ENCODE measurements at places on chromosomes 6 and 20.

- DNase-seq: peak; percentile 81
These were observed 6.8 kb upstream of the MICA start for GRCh38 chr6:31396422-31397152.

GRCh38 chr20:23509247-23509913 lies 18.5 kb downstream of the CST8 start:
- DNase-seq: no peak

DNA sequence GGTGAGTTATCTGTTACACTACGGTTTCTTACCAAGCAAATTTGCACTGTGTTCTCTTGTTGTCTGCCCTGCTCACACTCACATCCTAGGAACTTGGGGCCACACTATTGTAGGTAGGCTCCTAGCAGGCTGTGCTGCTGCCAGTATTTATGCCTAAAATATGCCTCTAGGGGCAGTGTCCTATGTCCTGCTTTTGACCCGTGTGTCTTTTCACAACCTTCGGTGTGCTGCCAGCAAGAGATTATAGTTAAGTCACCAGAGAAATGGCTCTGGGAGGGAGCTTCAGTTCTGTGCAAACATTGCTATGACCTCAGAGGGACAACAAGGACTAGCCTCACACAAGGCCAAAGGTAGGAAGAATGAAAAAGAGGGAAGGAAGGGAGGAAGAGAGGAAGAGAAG lies 8.9 kb upstream of the TAAR5 start:
- peak; percentile 74 for DNase-seq

DNA sequence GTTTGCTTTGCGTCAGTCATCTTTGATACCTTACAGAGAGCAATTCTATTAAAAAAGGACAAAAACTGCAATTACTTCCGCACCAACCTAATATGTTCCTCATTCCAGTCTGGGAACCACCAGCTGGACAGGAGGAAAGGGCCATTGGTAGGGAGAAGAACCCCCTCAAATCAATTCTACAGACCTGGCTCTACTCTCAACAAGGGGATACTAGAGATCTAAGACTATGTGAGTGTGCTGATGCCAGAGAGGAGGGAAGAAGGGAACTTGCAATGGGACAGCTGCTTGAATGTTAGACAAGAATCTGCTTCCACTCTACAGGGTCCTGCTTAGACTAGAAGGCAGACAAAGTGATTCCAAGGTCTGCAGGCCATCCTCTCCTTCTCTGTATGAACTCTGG lies 13.3 kb downstream of the MRPS18A start:
- DNase-seq: no peak

DNA sequence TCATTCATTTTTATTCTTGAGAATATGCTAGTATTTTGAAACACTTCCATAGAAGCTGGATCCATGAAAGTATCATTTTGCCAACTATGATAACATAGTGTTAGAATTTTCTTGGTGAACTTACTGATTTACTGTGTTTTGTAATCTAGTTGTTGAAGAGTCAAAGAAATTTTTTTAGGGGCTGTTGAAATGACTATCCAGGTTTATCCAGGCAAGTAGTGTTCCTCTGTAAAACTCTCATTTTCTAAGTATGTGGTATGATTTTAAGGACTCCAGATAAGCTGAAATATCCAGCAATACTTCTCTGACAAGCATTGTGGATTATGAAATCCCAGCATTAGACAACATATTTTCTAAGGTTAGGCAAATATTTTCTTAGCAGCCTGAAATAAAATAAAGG lies 95.9 kb downstream of the GRIK2 start:
- DNase-seq: no peak

DNA sequence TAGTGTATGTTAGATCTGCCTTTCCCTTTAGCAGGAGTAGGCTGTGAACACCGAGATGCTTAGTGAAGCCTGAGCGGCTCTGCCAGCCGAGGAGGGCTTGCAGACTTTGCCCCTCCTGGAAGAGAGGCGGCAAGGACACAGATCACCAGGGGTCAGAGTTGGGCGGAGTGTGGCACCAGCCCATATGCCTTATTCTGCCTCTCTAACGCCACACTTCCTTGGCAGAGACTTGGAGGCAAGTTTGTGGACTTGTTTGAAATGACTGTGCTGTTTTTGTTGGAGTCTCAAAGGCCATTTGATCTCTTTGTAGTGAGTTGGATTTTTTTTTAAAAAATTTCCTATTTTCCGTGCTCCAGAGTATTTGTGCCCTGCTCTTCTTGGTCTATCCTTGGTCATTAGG lies 44.5 kb upstream of the CLDN20 start:
- no peak for DNase-seq

DNA sequence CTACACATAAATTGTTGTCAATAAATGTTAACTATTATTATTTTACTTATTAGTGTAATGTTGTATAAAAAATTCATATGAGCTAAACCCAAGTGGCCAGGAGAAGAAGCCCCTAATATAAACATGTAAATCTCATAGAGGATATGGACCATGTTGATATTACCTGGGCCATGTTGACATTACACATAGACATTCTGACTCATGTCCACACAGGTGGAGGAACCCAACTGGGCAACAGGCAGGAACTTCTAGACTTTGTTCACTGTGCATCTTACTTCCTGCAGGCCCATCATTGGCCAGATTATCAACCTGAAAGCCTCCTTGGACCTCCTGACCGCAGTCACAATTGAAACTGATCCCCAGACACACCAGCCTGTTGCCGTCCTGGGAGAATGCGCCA lies 7.2 kb downstream of the BPIFA2 start:
- DNase-seq: peak; percentile 43

DNA sequence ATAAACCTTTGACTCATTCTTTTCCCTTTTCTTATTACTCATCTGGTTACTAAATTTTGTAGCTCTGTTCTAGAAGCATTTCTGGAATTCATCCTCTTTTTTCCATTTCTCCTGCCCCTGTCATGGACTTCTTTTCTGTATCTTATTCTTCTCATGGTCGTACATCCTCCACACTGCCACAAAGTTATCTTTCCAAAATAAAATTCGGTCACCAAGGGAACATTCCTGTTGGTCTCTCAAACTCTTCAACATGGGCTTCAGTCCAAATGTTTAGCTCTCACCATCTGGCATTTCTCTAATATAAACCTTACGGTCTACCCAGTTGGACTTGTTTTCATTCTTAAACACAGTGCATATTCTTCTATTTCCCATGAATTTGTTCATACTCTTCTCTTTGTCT lies 428.8 kb upstream of the ID4 start:
- no peak for DNase-seq

DNA sequence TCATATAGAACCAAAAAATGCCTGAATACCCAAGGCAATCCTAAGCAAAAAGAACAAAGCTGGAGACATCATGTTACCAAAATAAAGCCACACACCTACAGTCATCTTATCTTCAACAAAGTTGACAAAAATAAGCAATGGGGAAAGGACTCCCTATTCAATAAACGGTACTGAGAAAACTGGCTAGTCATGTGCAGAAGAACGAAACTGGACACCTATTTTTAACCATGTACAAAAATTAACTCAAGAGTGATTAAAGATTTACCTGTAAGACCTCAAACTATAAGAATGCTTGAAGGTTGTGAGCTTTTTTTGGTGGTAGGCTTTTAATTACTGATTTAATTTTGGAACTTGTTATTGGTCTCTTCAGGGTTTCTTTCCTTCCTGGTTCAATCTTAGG lies 236.0 kb upstream of the DEFB112 start:
- no peak for DNase-seq

DNA sequence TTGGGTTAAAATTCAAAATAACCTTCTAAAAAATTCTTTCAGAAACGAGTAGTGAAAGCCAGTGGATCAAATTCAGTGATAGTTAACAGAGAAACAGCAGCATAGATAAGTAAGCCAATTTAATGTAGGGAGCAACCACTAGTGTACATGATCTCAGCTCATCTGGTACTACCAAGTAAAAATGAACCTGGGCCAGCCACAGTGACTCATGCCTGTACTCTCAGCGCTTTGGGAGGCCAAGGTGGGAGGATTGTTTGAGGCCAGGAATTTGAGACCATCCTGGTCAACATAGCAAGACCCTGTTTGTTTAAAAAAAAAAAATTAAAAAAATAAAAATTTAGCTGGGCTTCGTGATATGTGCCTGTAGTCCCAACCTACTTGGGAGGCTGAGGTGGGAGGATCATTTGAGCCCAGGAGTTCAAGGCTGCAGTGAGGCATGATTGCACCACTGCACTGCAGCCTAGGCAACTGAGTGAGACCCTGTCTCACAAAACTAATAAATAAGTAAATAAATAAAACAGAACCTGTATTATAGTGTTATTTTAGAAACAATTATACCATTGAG lies 32.4 kb downstream of the CBFA2T2 start:
- peak; percentile 45 for DNase-seq

DNA sequence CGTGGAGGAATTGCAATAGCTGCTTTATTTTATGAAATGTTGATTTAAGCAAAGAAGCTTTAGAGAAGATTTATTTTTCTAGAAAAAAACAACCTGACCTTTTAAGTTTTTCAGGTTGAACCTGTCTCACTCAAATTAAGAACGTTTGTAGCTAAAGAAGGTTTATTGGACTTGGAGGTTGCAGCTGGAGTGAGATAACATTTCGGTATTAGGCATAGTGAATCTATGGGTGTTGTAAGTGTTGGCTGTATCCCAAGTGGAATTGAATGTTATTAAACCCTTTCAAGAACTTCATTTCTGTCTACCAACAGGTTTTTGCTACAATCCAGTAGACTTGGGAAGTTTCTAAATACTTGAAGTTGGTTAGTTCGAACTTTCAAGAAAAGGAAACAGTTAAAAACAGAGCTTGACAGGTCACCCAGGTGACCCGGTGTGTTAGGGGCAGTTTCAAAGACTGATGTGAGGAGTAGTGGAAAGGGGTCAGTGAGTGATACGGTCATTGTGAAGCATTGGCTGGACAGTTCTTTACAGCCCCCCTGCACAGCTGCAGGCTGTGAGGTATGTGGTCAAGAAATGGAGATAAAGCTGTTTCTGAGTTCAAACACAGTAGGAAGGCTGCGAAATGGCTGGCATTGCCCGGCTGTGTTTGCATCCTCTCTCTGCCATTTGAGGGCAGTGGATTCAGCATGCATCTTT lies 2.4 kb upstream of the TBCC start:
- no peak for DNase-seq

GRCh38 chr6:53623497-53623896 lies 42.1 kb downstream of the KLHL31 start:
- no peak for DNase-seq

- DNase-seq: peak; percentile 9
These were observed 126.3 kb downstream of the CDKAL1 start for GRCh38 chr6:20660534-20660933.

GRCh38 chr20:45059022-45059728 lies 41.8 kb downstream of the KCNS1 start:
- no peak for DNase-seq

DNA sequence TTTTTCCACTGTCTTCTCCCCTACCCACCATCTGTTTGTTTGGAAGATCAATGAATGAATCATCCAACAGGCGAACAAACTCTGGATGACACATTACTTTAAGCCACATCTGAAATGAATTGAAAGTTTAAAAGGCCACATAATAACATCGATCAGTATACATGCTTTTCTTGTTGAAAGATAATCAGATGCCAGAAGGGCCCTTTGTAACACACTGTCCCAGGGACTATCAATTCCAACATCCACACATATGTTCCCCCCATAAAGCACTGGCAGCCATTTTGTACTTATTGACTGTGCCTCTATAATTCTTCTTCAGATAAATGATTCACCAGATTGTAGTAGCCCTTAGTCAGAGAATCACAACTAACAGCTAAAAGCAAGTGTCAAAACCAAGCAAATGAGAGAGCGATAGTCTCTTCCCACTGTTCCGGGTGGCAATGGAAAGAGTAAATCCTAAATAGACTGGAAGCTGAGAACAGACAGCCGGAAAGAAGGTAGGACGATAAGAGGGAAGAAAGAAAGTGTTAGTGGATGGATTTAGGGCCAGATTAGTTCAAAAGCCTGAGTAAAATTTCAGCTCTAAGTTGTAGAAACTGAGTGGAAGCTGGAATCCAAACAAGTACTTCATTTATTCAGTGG lies 184.9 kb upstream of the TENT5A start:
- DNase-seq: peak; percentile 59
